NCI-H1417 treated with DMSO at 0.1 percent for 48 hours (cell line): ENCODE measurements at places on chromosomes 5 and 9.
A peak's percentile ranks its signal among the peaks of the same experiment; 100 is the strongest.

- DNase-seq: no peak
Observed at GRCh38 chr9:34179213-34180136, 632 bp downstream of the UBAP1 start.

DNA sequence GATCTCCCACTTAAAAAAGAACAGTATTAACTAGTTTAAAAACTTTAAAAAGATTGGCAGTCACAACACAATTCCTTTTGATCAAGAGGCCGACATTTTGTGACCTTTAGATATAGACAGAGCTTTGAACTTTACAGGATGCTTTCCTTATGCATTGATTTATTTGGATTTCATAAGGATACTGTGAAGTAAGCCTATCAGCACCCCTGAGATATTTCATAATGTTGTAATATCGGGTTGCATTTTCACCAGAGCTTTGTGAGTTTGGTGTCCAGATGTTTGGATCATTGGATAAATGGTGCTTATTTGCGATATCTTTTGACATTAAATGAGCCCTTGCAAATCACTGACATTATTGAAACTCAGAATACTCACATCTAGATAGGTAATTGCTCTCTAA lies 7.7 kb downstream of the PALM2AKAP2 start:
- DNase-seq: no peak

- no peak for DNase-seq
Observed at GRCh38 chr9:17888066-17888465, 309.2 kb downstream of the SH3GL2 start.

- no peak for DNase-seq
Observed at GRCh38 chr5:152514827-152515397, 109.8 kb upstream of the NMUR2 start.

DNA sequence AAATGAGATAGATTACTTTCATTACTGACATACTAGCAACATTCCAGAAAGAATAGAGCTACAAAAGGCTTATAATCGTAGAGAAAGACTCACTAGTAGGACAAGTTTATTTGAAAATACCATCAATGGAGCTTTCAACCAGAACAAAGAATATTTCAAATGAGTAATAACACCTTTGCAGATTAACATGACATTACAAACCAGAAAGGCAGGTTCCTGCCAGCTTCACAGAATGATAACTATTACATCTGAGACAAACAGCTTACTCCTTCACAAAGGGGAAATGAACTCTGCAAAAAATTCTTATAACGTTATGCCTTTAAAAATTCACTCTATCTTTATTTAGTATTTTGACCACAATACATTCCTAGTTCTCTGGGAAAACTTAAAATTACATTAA lies 103.1 kb downstream of the EPB41L4A start:
- no peak for DNase-seq

- DNase-seq: no peak
Observed at GRCh38 chr5:118701791-118702190, 286.6 kb downstream of the DTWD2 start.

GRCh38 chr5:96660971-96661854 lies 963 bp upstream of the CAST start:
- no peak for DNase-seq

DNA sequence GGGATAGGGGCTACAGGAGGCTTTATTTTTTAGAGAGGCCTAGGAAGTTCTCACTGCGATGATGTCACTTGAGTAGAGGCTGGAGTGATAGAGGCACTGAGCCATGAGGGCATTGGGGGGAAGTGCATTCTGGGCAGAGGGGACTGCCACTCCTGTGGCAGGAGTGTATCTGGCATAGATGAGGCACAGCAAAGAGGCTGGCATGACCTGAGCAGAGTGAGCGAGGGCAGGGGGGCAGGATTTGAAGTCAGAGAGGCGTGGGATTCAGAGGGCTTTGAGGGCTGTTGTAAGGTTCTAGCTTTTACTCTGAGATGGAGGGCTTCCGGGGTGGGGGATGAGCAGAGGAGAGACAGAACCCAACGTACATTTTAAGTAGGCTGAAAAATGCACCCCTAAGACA lies 91.9 kb upstream of the SH3PXD2B start:
- no peak for DNase-seq

DNA sequence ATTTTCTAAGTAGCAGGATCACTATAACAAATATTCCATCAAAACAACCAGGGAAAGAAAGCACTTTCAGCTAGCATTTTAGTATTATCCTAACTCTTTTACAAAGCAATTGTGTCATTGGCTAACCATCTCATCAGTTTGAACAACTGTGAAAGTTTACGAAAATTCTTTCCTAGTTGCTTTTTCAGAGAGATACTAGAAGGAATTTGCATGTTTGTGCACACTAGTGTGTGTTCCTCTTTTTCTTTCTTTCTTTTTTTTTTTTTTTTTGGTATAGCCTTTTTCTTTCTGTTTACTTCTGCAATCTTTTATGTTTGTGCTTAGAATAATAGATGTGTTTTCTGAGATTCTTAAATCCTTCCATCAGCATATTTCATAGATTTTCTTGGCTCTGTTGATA lies 124.7 kb upstream of the SEMA6A start:
- no peak for DNase-seq

- DNase-seq: no peak
Observed at GRCh38 chr5:40093550-40093949, 586.2 kb upstream of the PTGER4 start.

DNA sequence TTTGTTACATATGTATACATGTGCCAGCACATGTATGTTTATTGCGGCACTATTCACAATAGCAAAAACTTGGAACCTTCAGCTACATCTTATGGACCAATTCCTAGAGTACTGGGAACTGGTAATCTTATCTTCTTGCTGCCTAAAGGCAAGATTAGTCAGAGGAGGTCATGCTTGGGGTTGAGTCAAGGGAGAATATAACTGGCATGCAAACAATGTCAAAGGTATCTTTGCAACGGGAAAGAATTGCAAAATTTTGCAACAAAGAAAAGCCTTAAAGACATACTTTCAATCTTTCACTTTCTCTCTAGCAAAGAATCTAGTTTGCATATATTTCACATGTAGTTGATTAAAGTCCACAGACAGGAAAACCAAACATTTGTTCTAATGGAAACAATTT lies 145.2 kb downstream of the EDIL3 start:
- no peak for DNase-seq

GRCh38 chr9:128143525-128144238 lies 5.6 kb upstream of the LCN2 start:
- DNase-seq: no peak

DNA sequence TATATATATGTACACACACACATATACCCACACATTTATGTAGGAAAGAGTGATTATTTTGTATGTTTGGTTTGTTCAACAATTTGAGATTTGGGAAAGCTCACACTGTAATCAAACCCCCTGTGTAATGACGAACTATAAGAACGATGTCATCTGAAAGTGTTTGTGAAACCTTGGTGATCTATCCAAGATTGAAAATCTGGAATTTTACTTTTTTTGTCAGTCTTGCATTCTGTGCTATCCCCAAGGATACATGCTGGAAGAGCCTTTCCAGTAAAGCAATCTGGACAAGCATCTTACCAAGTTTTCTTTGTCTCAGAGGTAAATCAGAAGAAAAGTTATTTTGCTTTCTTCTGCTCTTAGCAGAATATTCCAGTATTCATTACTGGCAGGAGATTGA lies 23.3 kb downstream of the SGCD start:
- no peak for DNase-seq

DNA sequence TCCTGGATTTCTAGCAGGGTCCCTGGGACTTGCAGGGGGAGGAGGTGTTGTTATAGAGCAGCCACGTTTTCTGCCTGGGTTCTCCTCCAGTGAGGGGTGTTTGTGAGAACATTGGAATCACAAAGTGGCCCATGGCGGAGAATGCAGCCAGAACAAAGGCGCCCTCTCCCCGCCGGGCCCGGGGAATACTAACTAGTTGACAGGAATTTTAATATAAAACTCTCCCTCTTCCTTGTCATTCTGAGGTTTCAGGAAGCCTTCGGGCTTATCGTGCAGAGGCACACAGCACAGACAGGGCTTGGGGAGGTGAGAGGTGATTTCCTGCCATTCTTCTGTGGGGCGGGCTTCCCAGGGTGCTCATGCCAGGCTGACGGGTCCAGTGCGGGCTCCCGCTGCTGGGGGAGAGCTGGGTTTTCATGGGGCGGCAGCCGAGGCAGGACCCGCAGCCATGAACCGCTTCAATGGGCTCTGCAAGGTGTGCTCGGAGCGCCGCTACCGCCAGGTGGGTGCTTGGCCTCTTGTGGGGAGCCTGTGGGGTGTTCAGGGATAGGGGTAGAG lies 37.7 kb downstream of the RGS3 start:
- no peak for DNase-seq

GRCh38 chr5:63233911-63234310 lies 655.3 kb downstream of the LRRC70 start:
- no peak for DNase-seq

- no peak for DNase-seq
Observed at GRCh38 chr9:9045572-9045971, 1246.0 kb upstream of the DMAC1 start.

- DNase-seq: no peak
Observed at GRCh38 chr9:25350011-25350410, 328.2 kb downstream of the TUSC1 start.

GRCh38 chr5:36730537-36731216 lies 124.3 kb downstream of the SLC1A3 start:
- peak; percentile 51 for DNase-seq

DNA sequence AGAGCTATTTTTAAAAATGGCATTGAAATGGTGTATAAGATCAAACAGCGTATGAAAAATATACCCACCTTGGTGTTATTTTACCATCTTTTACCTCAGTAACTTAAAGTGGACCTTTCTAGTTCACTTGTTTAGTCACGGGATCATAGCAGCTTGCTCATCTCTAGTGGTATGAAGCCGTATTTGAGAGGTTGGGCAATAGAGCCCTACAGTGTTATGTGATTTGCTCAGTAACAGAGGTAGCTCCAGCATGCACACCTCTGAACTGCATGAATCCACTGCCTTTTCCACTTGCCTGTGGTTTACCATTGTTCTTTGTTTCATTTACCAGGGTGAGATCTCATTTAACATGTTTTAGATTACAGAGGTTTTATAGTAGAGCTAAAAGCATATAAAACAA lies 134.4 kb downstream of the ATG10 start:
- no peak for DNase-seq

- DNase-seq: no peak
Observed at GRCh38 chr5:31481531-31482165, 50.2 kb downstream of the DROSHA start.

DNA sequence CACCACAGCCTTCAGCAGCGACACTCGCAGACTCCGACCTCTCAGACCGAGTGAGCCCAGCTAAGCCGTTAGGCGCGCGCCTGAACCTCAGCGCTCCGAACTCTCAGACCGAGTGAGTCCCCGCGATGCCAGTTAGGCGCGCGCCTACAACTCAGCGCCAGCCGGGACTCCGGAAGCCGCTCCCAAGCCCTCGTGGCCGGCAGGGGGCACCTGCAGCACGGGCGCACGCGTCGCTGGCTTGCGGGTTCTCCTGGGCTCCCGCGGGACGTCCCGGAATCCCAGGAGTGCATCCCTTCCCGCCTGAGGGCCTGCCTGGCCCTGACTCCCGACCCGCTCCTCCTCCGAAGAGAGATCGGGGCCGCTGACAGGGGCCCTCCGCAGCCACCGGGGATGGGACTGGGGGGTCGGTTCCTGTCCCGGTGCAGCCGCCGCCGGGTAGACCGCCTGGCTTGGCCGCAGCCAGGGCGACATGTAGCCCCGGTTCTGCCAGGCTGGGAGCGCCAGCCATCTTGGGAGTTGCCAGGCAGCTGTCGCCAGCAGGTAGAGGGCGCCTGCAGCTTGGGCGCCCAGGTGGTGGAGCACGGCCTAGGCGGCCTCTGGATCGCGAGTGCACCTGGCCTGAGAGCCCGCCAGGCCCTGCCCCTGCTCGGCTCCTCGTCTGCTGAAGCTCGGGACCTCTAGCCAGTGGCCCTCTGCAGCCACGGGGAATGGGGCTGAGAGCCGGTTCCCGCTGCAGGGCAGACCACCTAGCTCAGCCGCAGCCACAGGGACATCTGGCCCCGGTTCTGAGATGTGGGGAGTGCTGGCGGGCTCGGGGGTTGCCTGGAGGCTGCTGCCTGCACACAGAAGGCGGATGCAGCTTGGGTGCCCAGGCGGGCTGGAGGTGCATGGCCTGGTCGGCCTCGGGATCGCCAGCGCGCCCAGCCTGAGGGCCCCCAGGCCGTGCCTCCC lies at the start of gene ANKRD18A:
Gene ANKRD18A, minus strand, starts transcription at position 114 of the 951 bp plus-strand sequence. CDS start 311 bp downstream, outside the sequence.
- no peak for DNase-seq

- DNase-seq: no peak
Observed at GRCh38 chr5:98513380-98513779, 260.1 kb upstream of the RGMB start.

- DNase-seq: no peak
Observed at GRCh38 chr5:4083591-4084337, 488.1 kb downstream of the IRX1 start.

- DNase-seq: no peak
Observed at GRCh38 chr5:105924366-105924765, 1746.4 kb downstream of the EFNA5 start.

- DNase-seq: no peak
Observed at GRCh38 chr5:94746731-94747124, 128.3 kb downstream of the SLF1 start.

- DNase-seq: no peak
Observed at GRCh38 chr5:109691996-109692395, 2.3 kb downstream of the MAN2A1 start.

- peak; percentile 63 for DNase-seq
Observed at GRCh38 chr5:147822686-147823491, 8.6 kb downstream of the SPINK1 start.

DNA sequence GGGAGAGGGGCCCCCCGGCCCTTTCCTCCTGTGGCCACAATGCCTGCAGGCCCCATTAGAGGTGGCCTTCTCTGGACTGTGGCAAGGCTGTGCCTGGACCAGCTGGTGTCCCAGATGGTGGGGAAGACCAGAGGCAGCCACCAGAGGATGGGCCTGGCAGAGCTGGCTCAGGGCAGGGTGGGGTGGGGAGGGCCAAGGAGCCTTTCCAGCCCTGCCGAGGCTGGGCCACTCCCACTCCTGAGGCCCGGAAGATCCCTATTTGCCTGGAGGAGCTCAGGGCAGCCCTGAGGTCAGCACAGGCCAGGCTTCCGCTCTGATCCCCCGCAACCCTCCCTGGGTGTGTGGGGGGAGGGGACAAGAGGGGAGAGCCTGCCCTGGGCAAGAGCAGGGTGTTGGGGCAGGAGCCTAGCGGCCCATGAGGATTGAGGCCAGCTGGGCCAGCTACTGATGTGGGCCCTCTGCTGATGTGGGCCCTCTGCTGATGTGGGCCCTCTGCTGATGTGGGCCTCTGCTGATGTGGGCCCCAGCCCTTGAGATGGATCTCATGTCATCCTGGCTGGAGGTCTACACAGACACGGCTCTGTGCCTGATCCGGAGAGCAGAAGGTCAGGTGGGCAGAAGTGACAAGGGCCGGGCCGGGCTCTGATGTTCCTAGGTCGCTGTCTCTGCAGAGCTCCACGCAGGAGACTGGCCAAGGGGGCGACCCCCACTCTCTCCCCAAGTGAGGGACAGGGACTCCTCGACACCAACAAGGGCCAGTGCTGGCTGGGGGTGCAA lies 6.0 kb downstream of the MRPS2 start:
- DNase-seq: no peak

- DNase-seq: no peak
Observed at GRCh38 chr9:5274770-5275169, 29.7 kb downstream of the RLN2 start.

GRCh38 chr5:2239201-2239910 lies 356.6 kb upstream of the IRX4 start:
- DNase-seq: no peak

- no peak for DNase-seq
Observed at GRCh38 chr5:65817931-65818330, 95.9 kb downstream of the NLN start.
